Hindlimb muscle (tissue), 1 donor: ENCODE measurements at places on chromosomes 13 and 19. TPM values are rescaled to one million over a fixed set of nuclear protein-coding genes. Genes with fewer than 3 reads are reported as not detected.

Gene SBK3
- polyA plus RNA-seq = 0.15 TPM

GRCh38 chr13:20664351-20664750 lies 39.1 kb upstream of the IL17D start:
- no peak for DNase-seq

Gene RYR1
- polyA plus RNA-seq = 771 TPM

Gene DHPS
- 73.4 TPM for polyA plus RNA-seq

DNA sequence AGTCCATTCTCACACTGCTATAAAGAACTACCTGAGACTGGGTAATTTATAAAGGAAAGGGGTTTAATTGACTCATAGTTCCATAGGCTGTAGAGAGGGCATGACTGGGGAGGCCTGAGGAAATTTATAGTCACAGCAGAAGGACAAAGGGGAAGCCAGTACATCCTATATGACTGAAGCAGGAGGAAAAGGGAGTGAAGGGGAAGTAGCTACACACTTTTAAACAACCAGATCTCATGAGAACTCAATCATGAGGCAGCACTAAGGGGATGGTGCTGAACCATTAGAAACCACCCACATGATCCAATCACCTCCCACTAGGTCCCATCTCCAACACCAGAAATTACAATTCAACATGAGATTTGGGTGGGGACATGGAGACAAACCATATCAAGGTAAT lies 209.1 kb downstream of the DIAPH3 start:
- DNase-seq = no peak

Gene C19orf67
- not detected for polyA plus RNA-seq

Gene DDX39A
- polyA plus RNA-seq = 44.1 TPM

DNA sequence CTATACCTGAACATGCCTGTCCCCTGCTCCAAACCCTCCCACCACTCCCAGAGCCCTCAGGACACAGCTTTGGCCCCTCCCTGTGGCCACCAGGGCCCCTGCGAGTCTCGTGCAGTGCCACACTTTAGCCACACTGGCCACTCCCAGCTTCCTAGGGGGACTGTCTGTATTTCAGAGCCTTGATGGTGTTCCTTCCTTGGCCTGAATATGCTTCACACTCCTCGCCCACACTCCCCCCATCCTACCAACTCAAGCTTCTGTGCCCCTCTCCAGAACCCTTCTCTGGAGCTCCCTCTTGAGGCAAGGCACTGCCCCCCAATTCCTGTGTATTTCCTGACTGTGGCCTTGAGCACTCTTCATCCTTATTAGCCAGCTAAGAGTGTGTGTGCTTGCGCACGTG lies 80.2 kb downstream of the DPF1 start:
- no peak for DNase-seq

Gene EEF1AKMT1
- 10.3 TPM for polyA plus RNA-seq

DNA sequence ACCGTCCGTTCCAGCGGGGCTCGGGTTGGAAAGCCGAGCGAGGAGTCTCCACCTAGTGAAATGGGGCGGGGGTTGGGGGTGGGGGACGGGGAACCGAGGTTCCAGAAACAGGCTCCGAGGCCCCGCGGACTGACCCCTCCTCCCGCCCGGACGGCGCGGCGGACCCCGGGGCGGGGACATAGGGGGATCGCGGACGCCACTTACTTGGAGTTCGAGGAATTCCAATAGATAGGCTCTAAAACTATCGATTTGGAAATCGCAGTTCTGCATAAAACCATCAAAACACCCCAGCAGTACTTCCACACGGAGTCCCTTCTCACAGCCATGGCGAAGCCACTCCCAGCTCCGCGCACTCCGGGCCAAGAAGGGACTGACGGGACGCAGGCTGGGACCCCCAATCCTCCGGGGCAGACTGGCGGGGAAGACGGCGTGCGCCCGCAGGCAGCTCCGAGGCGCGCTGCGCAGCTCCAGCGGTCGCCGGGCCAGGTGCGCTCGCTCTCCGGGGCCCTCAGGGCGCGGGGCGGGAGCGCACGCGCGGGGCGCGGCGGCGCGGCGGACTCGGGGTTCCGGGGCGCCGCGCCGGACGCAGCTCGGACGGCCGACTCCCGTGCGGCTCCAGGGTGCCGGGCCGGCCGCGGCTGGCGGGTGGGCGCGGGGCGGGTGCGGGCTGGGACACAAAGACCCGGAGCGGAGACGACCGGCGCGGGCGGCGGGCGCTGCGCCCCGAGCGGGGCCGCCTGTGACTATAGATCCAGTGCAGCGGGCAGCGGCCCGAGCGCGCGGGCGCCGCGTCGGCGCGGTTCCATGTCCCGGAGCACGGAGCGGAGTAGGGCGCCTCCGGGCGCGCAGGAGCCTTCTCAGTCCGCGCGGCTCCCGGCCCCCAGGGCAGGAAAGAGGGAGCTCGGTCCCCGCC lies 567 bp downstream of the EFNB2 start:
- DNase-seq = peak; percentile 26

- DNase-seq = peak; percentile 86
These were observed 47.9 kb downstream of the LYL1 start for GRCh38 chr19:13054626-13055212.

DNA sequence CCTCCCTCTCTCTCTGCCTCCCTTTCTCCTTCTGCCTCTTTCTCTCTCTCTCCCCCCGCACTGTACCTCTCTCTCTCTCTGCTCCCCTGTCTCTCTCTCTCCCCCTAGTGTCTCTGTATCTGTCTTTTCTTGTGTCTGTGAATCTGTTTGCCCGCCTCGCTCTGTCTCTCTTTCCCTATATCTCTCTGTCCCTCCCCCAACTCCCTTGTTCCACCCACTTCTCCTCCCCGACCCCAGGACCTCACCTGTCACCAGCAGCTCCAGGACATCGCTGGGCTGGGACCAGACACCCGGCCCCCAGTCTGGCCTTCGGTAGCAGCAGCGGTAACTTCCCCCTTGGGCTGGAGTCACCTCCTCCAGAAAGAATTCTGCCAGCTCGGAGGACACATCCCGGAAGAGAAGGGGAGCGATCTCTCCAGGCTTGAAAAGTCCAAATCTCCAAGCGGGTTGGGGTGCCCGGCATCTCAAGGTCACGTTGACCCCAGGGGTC lies 3.9 kb downstream of the OSCAR start:
- no peak for DNase-seq

Gene DCLK1
- polyA plus RNA-seq = 114 TPM

- DNase-seq = no peak
These were observed 4.1 kb upstream of the UBAC2 start for GRCh38 chr13:99196466-99197116.

Gene RAB3A
- 5.1 TPM for polyA plus RNA-seq

Gene PNMA8B
- polyA plus RNA-seq = 3.0 TPM

- no peak for DNase-seq
These were observed 42.4 kb downstream of the ZIC2 start for GRCh38 chr13:100024023-100024422.

DNA sequence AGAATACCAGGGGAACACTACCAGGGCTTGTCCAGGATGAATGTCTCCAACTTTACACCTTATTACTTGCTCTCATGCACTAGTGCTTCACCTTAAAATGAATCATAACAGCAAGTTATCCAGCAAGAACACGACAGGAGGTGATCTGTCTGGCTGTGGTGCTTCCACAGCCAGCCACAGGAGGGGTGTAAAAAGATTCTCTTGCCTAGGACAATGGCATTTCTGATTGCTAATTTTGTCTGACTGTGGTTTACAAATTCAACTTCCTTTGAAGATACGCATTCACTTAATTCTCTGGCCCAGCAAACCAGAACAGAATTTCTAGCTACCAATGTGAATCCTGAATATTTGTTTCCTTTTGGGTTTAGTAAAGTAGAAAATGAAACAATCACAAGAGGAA lies 23.1 kb upstream of the COG3 start:
- no peak for DNase-seq

DNA sequence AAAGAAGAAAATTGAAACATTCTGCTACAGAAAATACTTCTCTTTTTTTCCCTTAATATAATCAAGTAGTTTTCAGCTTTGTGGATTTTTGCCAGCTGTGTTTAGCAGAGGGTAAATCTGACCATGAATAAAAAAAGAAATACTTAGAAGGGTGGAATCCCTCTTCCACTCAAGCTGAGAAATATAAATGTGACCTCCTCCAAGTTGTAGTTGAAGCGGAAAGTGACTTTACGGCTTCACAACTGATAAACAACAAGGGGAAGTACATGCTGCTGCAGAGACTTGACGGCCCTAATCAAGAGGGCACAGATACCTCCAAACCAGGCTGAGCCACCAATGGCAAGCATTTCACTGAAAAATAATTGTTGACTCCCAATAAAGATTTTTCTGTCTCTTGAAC lies 785.0 kb downstream of the SLITRK5 start:
- DNase-seq = no peak

- DNase-seq = no peak
These were observed 53.3 kb upstream of the SLC7A1 start for GRCh38 chr13:29648760-29649159.

DNA sequence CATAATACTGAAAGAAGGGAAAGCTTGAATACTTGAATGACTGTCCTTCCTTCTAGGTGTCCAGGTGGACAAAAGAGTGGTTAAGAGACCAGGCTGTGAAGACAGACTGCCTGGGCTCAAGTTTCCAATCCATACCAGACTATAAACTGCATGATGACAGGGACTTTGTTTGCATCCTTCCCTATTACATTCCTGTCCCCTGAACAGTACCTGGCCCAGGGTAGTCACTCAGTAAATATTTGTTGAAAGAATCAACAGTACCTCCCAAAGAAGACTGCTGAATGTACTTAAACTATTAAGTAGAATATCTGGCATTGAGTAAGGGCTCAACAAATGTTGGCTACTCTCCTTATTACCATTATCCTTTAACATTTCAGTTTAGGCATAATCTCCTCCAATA lies 29.7 kb downstream of the MIPEP start:
- DNase-seq = no peak

DNA sequence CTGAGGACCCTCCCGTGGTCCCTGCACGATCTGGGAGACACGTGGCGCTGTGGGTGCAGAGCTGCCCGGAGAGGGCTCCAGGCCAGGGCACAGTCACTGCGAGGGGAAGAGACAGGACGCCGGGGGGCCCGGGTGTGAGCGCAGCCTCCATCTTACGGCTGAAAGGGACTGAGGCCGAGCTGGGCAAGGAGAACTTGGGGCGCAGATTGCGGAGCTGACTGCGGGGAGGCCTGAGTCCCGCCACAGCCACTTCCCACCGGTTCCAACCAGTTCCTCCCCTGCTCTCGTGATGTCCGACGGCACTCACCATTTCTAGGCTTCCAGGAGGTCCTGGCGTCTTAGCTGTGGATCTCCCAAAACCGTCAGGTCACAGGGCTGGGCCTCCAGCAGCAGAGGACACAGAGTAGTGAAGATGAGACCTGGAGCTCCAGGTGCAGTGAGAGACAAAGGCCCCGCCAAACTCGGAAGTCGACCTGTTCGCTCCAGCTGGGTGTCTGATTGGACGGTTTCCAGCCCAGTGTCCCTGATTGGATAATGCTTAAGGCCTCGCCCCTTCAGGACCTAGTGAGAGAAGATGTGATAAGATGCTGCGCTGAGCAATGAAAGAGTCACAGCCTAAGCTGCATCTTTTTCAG lies 4.8 kb upstream of the ZNF253 start:
- peak; percentile 12 for DNase-seq

Gene BRME1
- polyA plus RNA-seq = 3.7 TPM

GRCh38 chr13:32079587-32079986 lies 48.0 kb downstream of the FRY start:
- no peak for DNase-seq

Gene MAST3
- polyA plus RNA-seq = 17.3 TPM

Gene WDR87
- polyA plus RNA-seq = 0.31 TPM

- DNase-seq = no peak
These were observed 35.8 kb downstream of the TSHZ3 start for GRCh38 chr19:31313291-31314030.

DNA sequence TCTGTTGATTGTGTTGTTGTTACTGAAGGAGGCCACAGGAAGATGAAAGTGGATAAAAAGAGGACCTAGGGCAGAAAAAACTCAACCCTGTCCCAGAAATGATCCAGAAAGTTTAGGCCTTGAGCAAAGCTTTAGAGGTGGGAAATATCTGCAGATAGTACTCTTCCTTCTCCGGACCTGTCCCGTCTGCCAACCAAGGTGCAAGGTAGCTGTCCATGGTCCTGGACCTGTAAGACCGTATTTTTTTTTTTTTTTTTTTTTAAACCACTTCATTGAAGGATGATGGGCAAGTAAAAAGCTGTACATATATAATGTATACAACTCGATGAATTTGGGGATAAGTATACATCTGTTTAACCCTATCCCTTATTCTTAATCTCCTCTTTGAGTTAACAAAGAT lies 225.9 kb downstream of the OLFM4 start:
- peak; percentile 22 for DNase-seq

GRCh38 chr19:4362831-4363545 lies 19.6 kb downstream of the MPND start:
- no peak for DNase-seq

DNA sequence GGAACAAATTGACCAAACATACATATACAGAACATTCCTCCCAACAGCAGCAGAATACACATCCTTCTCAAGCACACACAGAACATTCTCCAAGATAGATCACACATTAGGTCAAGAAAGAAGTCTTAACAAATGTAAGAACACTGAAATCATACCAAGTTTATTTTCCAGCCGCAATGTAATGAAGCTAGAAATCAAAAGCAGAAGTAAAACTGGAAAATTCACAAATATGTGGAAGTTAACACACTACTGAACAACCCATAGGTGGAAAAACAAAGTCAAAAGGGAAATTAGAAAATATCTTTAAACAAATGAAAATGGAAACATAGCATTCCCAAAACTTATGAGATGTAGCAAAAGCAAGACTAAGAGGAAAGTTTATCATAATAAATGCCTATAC lies 692.6 kb downstream of the DIAPH3 start:
- DNase-seq = no peak

GRCh38 chr19:49335071-49335783 lies at the start of gene CD37:
Gene CD37, plus strand, starts transcription at chr19:49335406. Its CDS starts 135 bp downstream, at chr19:49335541.
- no peak for DNase-seq

DNA sequence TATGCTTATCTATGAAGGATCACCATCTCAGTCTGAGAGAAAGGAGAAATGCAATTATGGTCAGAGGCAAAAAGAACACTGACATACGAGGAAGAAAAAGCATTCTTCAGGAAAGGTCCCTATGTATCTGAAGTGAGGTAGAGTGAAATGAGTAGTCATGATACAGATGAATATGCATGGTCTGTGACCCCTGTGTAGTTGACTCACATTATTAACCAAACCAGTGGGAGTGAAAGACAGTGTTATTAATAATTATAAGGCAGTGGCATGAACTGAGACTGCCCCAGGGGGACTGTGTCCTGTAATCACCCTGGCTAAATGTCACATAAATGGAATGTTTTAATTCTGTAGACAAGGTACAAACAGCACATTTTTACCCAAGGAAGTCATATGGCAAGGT lies 1320.2 kb upstream of the PCDH9 start:
- no peak for DNase-seq

Gene WDR88
- 0.63 TPM for polyA plus RNA-seq
